Stimulated activated CD4-positive, alpha-beta T cell treated with anti-CD3 and anti-CD28 coated beads, TNF-alpha, amount 100 ng/mL, for 24 hours (primary cell): ENCODE measurements at places on chromosomes 11 and 22.

DNA sequence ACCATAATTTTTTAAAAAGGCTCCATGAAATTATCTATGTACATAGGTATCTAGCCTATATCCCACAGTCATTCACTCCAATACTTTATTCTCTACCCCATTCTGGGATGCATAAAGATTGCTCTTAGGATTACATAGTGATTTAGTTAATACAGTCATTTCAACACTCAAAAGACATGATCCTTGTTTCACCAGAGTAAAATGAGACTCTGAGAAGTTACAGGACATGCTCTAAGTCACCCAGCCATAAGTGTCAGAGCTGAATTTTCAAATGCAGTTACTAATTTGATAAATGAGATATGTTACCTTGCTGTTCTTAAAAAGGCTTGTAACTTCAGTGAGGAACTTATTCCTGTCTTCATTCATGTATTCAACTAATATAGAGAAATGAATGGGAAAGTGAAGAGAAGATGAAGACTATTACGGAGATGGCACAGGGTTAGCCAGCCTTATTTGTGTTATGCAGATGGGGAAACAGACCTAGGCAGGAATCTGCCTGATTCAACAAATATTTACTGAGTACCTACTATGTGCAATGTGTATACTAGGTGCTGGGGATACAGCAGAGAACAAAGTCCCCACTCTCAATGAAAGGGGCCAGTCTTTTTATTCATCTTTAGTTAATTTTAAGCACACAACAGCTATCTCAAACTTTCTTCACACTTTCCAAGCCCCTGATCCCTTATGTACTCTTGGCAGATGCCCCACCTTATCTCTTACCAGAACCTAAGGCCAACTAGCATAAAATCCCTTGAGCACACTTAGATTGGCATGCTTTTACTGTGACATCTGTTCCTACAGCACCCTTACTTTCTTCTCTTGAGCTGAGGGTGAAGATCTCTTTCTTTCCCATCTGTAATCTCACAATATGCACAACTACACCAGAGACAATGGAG, 21.6 kb downstream of the MAPK1 start:
- no peak for DNase-seq

DNA sequence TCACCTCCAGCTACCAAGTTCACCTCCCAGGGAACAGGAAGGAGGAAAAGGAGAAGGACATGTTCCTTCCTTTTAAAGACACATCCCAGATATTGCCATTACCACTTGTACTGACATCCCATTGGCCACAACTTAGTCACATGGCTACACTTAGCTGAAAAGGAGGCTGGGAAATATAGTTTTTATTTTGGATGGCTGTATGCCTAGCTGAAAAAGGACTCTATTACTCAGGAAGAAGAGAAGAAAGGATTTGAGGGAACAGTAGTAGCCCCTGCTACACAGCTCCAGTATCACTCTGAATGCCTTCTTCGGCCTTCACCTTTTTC, 2.1 kb upstream of the APOA5 start:
- DNase-seq, result no peak

DNA sequence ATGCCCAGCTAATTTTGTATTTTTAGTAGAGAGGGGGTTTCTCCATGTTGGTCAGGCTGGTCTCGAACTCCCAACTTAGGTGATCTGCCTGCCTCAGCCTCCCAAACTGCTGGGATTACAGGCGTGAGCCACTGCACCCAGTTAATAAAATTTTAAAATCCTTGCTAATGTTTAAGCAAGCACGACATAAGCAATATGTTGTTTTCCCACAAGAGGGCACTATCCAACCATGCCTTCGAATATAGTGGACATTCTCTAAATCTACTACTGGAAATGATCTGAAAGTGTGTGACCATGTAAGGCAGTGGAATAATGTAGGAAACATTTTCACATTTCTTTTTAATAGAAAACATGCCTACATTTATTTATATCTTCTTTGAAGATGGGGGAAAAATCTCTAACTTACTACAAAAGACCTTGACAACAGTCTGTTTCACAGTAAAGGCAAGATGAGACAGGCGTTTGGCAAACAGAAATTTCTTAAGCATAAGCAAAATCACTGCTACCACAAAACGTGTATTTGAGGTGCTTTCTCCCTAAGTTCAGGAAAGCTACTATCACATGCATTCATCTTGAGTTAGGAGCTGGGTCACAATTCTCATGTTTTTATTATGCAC, 38.2 kb downstream of the PITPNB start:
- no peak for DNase-seq

DNA sequence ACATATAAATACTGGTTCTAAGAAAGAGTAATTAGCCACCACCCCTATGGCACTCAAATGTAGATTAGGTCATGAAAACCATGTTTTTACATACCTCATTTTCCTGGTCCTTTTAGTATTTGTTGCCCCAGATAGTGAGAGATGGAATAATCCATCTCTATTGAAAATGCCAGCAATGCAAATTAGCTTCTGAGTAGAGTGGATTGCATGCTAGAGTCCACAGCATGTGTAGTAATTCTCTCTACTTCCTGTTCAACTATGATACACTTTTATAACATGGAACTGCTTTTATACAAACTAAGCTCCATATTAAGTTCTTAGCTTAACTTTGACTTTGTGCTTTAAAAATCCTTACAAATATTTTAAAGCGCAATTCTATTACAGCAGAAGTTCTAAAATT, 73.2 kb downstream of the TRPC6 start:
- no peak for DNase-seq

DNA sequence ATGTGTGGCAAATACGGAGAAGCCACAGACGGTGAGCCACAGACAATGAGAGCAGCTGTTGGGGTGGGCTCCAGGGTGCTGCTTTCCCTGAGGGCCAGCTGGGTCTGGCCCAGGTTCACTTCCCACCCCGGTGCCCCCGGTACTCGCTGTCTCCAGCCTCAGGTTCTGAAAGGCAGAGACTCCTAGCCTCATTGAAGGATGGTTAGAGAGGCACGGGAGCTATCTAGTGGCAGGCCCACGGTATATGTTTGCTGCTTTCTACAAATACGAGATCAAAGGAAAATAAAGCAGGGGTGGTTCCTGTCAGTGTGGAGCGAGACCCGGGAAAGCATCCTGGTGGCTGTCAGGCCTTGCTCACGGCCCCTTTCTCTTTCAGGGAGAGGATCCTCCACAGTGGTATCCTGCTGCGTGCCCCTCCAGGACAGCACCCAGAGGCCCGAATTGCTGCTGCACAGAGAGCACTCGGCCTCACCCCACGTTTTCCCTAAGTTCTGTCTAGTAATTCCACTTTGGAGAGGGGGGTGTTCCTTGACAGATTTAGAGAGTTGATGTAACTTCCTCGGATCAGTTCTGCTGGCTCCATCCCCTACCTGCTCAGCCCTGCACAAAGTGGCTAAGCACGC, 3.0 kb downstream of the TMEM80 start:
- DNase-seq, result no peak

DNA sequence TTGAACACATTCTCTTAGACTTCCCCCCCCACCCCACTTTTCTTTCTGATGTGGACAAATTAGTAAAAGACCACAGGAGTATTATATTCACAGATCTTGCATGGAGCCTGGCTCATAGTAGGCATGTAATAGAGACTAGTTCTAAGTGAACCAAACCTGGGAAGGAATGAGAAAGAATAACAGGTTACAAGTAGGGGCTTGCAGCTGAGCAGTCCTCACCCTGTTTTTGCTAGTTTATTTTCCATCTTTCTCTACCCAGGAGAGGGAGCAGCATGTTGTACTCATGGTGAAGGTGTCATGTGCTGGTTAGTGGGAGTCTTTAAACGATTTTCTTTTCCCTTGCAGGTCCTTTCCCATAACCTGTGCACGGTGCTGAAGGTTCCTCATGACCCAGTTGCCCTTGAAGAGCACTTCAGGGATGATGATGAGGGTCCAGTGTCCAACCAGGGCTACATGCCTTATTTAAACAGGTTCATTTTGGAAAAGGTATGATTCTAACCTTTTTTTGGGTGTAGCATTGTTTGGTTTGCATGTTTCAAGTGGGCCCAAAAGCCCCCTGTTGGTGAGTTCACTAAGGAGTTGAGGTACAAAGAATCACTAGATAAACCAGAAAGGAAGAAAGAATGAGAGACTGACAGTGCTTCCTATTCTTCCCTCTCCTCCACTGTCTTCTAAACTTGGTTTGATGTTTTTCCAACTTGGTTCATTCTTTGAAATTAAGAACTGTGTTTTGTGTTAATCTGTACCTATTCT, 30.1 kb downstream of the SWAP70 start:
- no peak for DNase-seq

- no peak for DNase-seq
Observed at GRCh38 chr11:118633319-118633690, 25.9 kb downstream of the PHLDB1 start.

GRCh38 chr22:38038426-38038825, 18.8 kb upstream of the PICK1 start:
- no peak for DNase-seq

DNA sequence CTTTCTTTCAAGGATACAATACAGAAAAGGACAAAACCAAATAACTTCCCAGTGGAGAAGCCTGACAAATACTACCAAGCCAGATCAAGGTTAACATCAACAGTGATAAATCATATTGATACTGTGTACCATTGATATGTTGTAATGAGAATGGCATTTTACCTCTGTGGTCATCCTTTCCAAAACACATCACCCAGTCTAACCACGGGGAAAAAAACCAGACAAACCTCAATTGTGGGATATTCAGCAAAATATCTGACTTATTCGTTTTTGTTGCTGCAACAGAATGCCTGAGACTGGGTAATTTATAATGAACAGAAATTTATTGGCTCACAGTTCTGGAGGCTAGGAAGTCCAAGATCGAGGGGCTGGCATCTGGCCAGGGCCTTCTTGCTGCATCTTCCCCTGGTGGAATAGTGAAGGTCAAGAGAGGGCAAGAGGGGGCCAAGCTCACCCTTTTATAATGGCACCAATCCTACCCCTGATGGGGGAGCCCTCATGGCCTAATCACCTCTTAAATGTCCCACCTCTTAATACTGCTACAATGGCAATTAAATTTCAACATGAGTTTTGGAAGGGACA, 66.1 kb downstream of the FAM76B start:
- DNase-seq, result no peak

DNA sequence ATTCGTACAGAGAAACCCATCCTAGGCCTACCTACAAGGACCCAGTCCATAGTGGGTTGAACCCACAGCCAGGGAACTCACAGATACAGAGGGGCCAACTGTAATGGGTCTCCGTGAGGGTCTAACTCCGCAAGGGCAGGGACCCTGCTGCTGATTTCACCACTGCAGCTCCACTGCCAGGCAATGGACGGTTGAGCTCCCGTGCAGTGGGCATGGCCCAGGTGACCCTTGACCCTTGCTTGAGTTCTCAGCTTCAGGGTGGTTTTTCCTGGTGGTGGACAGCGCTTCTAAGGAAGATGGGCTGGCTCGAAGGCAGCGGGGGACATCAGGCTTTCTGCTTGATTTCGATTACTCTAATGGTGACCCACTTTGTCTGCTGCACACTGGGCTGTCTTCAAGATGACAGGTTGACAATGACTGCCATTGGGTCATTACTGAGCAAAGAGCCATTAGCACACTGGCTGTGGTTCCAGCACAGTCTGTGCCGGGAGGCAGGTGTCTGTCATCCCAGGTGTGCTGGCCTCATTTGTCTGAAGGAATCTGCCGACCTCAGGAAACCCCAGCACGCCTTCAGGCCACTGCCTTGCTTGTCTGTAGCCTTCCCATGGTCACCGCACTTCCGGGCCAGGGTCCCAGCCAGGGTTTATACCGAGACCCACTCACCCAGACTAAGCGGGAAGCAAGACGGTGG, 3.7 kb upstream of the GAL start:
- DNase-seq, result no peak

- DNase-seq, result no peak
Observed at GRCh38 chr22:29148036-29148435, 57.7 kb upstream of the EMID1 start.

DNA sequence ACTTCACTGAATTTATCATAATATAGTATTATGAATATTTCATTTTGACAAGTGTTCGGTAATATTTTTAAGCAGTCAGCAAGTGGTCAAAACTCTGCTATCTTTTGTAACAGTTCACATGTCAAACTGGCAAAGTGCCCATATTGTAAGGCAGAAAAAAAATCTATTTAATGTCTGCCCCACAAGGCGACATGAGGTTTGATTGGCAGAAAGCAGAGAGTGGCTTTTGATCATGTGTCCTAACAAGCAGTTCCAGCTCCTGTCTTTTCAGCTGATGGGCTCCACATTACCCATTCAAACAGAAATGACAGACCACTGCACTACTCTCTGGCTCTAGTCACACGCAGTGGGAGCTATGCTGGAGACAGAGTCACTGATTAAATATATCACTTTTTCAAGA, 59.0 kb downstream of the SOX6 start:
- no peak for DNase-seq

DNA sequence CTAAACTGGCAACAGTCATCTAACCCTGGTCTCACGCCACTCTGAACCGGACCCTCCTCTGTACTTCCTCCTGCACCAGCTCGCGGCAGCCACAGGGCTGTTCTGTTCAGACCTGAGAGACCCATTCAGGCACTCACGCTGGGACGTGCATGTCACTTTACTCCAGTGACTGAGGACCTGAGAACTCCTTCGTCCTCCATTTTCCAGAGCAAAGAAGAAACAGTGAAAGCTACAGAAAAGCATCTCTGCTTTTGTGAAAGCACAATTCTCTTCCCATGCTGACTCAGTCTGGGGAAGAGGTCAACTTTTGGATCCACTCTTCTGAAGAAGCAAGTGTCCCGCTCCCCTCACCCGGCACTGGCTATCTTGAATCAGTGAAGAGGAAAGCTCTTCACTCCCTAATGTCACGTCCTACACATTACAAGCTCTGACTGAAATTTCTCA, 24.5 kb downstream of the PISD start:
- DNase-seq, result no peak

DNA sequence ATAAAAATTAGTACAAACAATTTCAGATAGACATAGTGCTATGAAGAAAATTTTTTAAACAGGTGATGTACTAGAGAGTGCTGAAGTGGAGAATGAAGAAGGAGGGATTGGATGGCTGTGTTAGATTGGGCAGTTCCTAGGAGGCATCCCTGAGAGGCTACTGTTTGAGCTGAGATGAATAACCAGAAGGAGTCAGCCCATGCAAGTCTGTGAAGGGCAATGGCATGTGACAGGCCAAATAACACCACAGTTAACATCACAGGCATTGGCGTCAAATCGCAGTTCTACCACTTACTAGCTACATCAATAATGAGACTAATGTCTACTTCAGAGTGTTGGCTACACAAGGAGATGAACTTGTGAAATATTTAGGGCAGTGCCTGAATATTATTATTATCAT, 35.4 kb downstream of the HORMAD2 start:
- DNase-seq, result no peak

DNA sequence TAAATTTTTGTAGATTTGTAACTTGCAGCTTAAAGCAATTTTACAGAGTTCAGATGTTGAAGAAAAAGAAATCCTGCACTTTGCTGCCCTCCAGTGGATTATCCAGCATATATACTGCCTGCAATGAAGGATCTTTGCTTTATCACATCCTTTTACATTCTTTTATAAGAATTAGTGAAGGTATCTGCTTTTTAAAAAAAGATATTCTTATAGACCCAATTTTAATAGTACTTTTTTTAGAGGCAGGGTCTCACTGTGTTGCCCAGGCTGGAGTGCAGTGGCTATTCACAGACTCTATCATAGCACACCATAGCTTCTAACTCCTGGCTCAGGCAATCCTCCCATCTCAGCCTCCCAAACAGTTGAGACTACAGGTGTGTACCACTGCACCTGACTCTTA, 60.7 kb downstream of the TTC17 start:
- no peak for DNase-seq
